ENCODE measurements at places on chromosomes 2 and 18.

GRCh38 chr2:105578166-105578565, 166.5 kb upstream of the NCK2 start:
- DNase-seq, result no peak

- DNase-seq, result no peak
These were observed 1.2 kb downstream of the ANKRD23 start for GRCh38 chr2:96842600-96842999.

DNA sequence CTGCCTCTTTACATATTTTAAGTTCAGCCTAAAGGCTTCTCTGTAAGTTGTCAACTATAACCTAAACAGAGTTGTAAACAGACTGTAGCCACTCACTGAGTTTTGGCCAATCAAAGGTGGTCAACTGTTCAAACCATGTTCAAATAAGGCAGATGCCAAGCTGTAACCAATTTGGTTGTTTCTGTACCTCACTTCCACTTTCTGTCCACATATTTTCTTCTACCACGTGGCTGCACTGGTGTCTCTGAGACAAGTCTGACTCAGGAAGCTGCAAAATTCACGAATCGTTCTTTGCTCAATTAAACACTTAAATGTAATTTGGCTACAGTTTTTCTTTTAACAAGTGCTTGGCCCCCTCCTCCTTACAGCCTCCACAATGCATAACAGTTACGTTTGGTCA, 555.2 kb downstream of the CNTNAP5 start:
- no peak for DNase-seq

GRCh38 chr18:77544792-77545191, 295.1 kb downstream of the GALR1 start:
- DNase-seq, result no peak

DNA sequence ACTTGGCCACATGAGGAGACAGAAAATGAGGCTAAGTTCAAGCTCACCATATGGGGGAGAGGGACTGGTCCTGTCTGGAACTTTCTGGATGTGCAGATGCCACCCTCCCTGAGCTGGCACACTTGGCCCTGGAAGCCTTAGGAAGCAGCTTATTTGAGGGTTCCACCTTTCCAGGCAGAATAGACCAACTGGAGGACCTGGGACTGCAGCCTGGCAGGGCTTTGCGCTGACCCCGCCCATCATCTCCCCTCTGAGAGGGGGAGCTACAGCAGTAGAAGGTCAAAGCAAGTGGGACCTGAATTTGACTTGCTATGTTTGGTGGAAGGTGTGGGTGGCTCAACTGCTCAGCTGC, 39.5 kb downstream of the TMEM17 start:
- no peak for DNase-seq

DNA sequence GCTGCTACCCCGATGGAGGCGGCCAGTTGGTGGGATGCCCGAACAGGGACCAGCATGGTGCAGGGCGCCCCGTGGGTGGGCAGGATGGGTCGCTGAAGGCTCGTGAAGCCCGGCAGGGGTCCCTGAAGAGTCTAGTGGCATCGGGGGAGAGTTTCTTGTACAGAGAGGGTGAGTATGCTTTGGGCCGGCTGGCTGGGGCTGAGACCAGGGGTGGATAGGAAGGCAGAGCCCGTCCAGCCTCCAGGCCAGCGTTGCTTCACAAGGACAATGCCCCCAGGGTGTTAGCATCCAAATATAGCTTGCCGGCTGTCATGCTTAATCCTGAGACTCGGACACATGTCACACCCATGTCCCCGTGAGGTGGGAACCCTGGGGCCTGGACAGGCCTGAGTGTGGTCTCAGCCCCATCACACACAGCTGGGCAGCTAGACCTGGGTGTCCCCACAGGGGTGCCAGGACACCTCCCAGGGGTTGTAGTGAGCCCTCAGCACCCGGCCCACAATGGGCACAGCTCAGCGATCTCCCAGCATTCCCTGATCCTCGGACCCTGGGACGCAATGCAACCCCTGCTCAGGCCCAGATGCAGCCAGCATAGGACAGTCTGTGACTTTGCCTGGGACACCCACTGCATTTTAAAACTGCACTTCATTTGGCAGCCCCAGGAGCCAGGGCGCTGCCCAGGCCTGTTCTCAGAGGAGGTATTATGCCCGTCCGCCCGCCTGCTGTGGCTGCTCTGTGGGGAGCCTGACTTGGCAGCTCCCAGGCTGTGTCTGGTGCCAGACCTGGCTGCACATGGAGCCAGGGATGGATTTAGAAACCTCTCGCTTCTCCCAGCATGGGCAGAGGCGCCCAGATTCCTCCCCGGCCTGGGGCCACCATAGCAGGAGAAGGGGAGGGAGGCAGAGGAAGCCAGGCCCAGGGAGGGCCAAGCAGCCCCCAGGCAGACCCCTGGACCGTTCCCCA, 36.4 kb downstream of the RAMP1 start:
- DNase-seq, result no peak

- no peak for DNase-seq
These were observed 310.6 kb upstream of the SPRED2 start for GRCh38 chr2:65742977-65743376.

DNA sequence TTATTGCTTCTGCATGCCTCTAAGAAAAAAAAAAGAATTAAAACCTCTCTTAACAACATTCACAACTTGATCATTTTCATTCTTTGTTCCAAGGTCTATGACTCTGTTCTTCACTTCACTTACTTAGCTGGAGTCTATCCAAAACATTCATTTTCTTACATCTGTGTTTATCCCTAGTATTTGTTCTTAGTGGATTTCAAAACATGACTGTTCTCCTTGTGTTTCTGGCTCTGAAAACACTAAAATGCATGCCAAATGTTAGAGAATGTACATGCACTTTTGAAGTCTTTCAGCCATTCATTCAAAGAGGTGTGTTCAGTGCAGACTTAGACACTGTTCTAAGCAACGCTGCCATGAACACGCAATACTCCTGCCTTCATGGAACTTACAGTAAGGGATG, 138.8 kb downstream of the CNTNAP5 start:
- DNase-seq, result no peak

GRCh38 chr2:200065477-200065876, 110.1 kb downstream of the MAIP1 start:
- no peak for DNase-seq

GRCh38 chr2:26423750-26424149, 22.0 kb downstream of the DRC1 start:
- no peak for DNase-seq

GRCh38 chr18:37364237-37364636, 201.4 kb downstream of the CELF4 start:
- DNase-seq, result no peak

DNA sequence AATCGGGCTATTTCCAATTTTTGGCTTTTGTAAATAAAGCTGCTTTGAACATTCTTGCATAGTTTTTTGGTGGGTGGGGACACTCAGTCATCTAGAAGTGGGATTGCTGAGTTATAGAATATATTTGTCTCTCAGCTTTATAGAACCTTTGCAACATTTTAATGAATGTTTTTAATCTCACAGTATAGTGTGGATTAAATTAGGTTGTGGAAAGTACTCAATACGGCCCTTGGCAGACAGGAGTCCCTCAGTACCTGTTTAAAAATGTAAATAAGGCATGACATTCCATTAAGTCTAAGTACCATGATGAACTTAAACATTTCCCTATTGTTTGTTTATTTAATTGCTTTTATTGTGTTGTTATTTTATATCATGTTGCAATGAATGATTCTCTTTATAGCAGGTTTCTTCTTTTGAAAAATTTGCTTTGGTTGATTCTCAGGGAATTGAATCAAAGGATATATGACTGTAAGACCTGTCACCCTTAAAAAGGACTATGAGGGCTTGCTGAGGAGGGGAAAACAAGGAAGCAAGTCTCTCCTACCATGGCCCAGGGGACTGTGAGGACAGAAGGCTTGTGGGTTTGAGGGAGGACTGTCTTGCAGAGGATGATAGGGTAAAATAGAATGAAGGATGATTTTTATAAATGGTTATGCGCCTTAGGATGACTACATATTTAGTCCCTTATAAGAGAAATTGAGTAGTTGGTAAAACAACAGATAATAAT, 165.1 kb downstream of the RPIA start:
- no peak for DNase-seq

GRCh38 chr2:215684448-215685237, 248.8 kb upstream of the FN1 start:
- DNase-seq, result no peak

DNA sequence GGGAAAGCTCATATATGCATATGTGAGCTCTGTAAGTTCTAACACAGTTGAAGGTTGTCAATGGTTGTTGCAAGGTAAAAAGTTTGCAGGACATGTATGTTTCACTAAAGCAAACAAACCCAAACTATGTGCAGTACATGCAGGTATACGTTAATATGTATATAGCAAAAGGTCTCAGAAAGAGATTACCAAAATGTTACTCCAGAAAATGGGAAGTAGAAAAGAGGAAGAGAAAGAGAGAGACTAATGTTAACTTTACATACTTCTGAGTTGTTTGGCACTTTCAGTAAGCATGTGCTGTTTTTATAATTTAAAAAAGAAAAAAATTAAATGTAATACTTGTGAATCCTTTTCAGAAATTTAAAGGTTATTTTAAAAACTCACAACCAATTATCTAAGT, 32.8 kb upstream of the PEX13 start:
- no peak for DNase-seq

GRCh38 chr18:79380816-79381806, 14.6 kb upstream of the NFATC1 start:
- no peak for DNase-seq

- DNase-seq, result no peak
These were observed 139.8 kb downstream of the RNF152 start for GRCh38 chr18:61752973-61753372.

All from cerebellar nuclear complex (tissue), 1 donor.